Caudate nucleus (tissue), 63 donors: ENCODE measurements at places on chromosomes 16 and 17.
A peak's percentile ranks its signal among the peaks of the same experiment; 100 is the strongest.

GRCh38 chr17:80283116-80283852, 22.6 kb downstream of the RNF213 start:
- no peak for DNase-seq

- no peak for DNase-seq
These were observed 13.9 kb upstream of the OR1F1 start for GRCh38 chr16:3173892-3174617.

GRCh38 chr16:70697594-70698170, 11.8 kb upstream of the MTSS2 start:
- no peak for DNase-seq

DNA sequence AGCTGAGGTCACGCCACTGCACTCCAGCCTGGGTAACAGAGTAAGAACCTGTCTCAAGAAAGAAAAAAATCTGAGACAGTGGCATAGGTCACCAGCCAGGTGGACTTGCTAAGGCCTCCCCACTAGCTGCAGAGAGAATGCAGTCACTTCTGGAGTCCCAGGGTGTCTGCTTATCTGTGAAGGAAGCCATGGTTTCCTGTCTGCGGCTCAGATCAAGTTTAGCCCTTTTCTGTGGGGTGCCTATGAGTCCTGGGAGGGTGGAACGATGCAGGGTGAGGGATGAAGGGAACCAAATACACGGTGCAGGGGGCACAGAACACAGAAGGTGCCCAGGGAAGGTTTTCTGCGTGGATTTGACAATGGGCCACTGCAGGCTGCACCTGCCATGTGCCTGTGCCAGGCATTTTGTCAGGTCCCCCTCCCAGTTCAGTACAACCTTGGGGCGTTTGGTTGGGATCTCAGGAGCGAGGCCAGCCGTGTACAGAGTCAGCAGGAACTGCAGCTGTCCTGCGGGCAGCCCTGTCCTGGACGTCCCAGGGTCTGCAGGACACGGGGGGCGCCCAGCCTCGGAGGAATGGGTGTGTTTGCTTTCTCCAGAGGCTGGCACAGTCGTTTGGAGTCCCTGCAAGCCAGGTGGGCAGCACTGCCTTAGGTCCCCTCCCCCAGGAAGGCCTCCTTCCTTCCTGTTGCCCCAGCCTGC, 41.8 kb downstream of the RAB11FIP4 start:
- DNase-seq, result no peak

GRCh38 chr16:68300734-68301459, 9.8 kb downstream of the SLC7A6OS start:
- no peak for DNase-seq

- DNase-seq, result no peak
These were observed 13.1 kb downstream of the TBC1D24 start for GRCh38 chr16:2487903-2488531.

GRCh38 chr17:30300818-30301217, 9.1 kb upstream of the BLMH start:
- DNase-seq, result no peak

- no peak for DNase-seq
These were observed 277.1 kb upstream of the SDK2 start for GRCh38 chr17:73921306-73921705.

GRCh38 chr17:14006249-14006942, 62.9 kb upstream of the COX10 start:
- DNase-seq, result no peak

- no peak for DNase-seq
These were observed 24.4 kb upstream of the NOS2 start for GRCh38 chr17:27824745-27825144.

DNA sequence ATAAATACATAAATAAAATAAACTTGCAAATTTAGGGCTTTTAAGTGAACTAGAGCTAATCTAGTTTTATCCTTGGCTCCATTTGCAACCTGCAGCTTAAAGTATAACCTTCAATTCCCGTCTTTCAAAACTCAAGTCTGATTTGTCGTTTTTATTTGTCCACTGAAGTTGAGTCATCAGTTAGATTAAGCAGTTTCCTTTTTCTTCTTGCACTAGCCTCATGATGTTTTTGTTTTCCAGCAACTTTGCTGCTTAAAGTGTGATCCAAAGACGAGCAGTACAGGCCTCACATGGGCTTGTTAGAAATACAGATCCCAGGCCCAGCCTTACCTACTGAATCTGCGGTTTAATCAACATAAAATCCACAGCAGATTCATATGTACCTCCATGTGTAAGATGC, 13.8 kb downstream of the ARSG start:
- no peak for DNase-seq

DNA sequence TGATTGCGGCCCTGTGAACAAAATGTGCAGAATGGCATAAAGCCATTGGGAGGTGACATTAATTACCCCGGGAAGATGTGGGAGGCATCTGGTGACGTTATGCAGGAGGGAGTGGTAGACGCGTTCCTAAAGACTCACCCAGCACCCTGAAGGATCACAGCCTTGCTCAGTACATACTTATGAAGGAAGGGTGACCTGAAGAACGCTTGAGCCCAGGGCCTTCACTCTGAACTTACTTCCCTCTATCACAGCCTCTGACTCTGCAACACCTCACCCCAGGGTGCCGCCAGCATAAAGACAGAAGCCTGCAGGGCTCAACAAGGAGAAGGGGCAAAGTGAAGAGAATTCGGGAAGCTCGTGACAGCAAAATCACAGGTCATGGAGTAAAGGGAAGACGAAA, 9.4 kb downstream of the MFSD6L start:
- no peak for DNase-seq

- DNase-seq, result no peak
These were observed 258.4 kb upstream of the SDK2 start for GRCh38 chr17:73902416-73903181.

DNA sequence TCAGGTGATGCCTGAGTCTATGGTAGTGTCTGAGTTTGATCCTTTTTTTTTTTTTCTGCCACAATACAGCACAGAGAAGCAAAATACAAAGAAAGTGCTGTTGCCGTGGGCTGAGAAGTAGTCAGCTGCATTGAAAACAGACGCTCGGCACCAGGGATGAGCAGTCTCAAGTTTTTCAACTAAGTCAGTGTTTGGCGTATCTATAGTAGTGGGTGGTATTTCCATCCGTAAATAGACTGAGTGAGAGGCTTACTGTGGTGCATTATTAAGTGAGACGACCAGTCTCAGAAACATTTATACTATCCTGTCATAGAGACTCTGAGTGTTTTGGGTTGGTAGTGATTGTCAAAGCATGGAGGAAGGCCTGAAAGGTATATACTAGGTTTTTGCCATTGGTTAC, 221.3 kb downstream of the SNX29 start:
- no peak for DNase-seq

- no peak for DNase-seq
These were observed 44.7 kb downstream of the IL21R start for GRCh38 chr16:27446721-27447120.

DNA sequence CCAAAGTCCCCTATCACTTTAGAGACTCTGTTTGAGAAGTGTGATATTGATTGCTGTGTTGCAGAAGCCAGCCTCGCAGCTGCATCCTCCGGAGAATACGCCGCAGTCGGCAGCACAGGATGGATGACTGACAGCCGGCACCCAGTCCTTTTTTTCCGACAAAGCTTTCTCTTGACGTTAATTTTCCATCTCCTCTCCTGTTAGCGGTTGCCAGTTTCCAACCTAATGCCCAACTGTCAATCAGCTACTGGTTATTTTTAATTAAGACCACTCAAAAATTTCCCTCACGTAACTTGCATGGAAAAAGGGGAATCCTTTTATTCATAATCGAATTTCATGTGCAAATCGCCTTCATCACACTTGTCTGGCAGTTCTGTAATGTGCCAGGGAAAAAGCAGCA, 953.9 kb downstream of the CDH11 start:
- no peak for DNase-seq

- DNase-seq, result no peak
These were observed 14.7 kb upstream of the KLHDC4 start for GRCh38 chr16:87780385-87780989.

DNA sequence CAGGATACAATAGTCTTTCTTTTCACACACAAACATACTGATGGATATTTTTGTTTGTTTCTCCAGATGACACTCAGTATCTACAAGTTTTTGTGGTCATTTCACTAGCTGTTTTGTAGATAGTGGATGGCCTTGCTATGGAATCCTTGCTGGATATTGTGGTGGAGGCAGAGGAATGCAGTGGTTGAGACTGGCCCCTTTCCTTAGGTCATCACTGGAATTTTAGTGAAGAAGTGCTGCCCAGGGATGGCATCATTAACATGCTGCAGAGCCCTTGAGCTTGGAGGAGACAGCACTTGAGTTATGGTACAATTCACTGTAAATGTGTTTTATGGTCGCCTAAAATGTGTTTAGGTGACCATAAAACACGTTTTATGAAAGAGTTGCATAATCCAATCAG, 455.9 kb upstream of the HSBP1 start:
- no peak for DNase-seq

- peak; percentile 53 for DNase-seq
These were observed 16.7 kb downstream of the RHOT1 start for GRCh38 chr17:32158870-32159585.

DNA sequence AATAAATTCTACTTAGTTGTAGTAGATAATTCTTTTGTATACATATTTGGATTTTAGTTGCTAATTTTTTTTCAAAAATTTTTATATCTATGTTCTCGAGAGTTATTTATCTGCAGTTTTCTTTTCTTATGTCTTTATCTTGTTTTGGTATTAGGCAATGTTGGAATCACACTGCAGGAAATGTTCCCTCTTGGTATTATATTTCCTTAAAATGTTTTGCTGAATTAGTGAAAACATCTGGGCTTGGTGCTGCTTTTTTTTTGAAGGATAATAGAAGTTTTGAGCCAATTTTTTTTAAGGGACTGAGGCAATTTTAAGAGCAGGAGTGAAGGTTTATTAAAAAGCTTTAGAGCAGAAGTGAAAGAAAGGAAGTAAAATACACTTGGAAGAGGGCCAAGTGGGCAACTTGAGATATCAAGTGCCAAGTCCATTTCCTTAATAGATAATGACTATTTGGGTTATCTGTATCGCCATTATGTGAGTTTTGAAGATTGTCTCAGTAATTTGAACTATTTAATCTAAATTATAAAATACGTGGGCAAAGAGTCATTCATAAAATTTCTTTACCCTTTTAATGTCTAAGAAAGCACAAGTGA, 1390.1 kb upstream of the CDH8 start:
- no peak for DNase-seq

DNA sequence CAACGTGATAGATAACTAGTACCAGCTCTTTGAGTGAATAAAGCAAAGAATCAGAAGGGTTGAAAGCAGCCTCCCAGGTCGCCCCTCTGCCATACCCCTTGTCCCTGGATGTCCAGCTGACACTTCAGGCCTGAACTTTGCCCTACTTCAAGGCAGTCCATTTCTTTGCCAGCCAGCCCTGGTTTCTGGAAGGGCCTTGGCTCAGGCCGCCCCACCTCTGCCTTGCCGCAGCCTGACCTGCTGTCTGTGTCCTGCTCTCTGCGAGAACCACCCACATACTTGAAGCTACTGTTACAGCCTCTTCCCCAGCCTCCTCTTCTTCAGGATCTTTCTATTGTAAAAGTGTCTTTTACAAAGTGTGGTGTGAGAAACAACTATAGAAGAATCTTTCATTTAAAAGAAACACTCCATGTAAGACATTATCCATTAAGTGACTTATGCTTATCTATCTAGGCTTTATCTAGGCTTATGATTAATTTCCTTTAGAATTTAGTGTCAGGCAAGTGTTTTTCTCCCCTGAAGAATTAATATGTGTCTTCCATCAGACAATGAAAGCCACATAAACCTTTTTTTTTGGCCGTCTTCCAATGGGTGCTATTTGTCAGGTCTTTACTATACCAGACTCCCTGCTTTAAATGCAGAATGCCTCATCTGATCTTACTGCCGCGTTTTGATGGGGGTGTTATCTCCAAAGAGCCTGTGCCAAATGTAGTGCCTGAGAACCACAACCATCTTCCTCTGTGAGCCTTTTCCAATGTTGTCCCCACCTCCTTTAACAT, 133.9 kb downstream of the SOCS1 start:
- no peak for DNase-seq

GRCh38 chr17:57311281-57312216, 55.2 kb downstream of the MSI2 start:
- no peak for DNase-seq

DNA sequence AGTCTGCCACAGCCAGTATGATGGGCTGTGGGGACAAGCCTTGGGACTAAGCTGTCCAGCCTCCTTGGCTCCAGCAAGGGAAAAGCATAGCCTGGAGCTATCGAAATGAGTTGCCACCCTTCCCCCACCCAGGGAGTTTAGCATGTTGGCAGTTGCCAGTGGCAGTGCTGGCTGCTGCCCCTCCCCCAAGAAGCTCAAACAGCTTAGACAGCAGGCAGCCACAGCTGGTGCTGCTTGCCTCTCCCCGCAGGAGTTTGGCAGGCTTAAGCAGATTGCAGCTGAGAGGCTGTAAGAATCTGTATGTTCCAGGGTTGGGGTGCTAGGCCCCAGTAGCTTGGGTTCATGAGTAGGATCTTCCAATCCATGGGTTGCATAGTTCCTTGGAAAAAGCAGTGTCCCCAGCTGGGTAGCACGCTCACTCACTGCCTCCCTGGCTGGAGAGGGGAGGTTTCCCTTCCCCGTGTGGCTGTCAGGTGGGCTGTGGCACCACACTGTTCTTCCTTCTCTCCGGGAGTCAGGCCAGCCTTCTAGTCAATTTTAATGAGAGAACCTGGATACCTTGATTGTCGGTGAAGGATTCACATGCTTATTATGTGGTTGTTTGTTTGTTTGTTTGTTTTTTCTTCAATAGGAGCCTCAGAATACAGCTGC, 506.1 kb downstream of the CDH11 start:
- DNase-seq, result peak; percentile 10

- no peak for DNase-seq
These were observed 21.3 kb downstream of the DNAH17 start for GRCh38 chr17:78555746-78556401.

GRCh38 chr17:48066656-48067055, 18.5 kb downstream of the NFE2L1 start:
- no peak for DNase-seq

DNA sequence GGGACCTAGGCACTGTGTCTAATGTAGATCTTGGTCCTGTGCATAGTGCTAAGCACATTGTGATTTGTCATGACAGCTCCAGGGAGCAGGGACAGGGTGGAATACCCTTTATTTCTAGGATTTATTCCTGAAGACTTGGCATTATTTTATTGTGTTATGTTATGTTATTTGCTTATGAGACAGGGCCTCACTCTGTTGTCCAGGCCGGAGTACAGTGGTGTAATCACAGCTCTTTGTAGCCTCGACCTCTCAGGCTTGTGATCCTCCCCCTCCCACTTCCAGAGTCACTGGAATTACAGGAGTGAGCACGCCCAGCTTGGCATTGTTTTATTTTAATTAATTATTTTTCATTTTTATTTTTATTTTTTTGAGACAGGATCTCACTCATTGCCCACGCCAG, 40.5 kb upstream of the USP7 start:
- DNase-seq, result no peak

- no peak for DNase-seq
These were observed 7.8 kb upstream of the IRF8 start for GRCh38 chr16:85891033-85891775.
